ENCODE measurements at places on chromosomes 1 and 21.

GRCh38 chr21:42080788-42081083 lies 9.6 kb downstream of the UMODL1 start:
- no peak for DNase-seq

DNA sequence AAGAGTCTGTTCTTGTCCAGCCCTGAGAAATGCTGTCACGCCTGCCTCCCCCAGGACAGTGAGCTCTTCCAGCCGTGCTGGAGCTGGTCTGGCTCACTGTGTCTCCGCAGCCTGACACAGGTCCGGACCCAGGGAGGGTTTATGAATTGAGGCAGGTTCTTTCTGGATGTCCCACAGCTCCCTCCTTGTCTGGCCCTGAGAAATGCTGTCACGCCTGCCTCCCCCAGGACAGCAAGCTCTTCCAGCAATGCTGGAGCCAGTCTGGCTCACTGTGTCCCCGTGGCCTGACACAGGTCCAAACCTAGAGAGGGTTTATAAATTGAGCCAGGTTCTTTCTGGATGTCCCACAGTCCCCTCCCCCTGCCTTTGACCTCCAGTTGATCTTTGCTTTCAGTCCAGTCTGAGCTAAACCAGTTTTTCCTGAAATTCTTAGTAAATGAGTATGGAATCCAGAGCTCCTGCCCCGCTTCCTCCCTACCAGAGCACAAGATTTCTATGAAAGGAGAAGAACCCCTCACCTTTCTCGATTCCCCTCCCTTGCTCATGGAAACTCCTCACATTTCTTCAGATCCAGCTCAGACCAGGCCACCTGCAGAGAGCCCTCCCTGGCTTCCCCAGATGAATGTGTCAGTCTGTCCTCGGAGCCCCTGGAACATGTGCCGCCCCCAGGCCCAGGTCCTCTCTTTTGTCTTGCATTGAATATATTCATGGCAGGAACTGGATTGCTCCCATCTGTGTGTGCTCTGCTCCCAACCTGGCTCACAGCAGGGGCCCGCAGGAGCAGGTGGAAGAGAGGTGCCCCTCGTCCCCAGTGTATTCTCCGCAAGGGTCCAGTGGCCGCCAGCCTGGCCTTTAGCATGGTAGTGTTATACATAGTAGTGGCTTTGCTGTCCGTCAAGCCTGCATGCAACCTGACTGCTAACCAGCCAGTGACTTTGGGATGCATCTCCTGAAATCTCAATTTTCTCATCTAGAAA lies 116.3 kb downstream of the EPHB2 start:
- no peak for DNase-seq

GRCh38 chr1:107704911-107705310 lies 260.1 kb downstream of the VAV3 start:
- no peak for DNase-seq

- DNase-seq = no peak
These were observed 1.2 kb upstream of the H6PD start for GRCh38 chr1:9233241-9233941.

DNA sequence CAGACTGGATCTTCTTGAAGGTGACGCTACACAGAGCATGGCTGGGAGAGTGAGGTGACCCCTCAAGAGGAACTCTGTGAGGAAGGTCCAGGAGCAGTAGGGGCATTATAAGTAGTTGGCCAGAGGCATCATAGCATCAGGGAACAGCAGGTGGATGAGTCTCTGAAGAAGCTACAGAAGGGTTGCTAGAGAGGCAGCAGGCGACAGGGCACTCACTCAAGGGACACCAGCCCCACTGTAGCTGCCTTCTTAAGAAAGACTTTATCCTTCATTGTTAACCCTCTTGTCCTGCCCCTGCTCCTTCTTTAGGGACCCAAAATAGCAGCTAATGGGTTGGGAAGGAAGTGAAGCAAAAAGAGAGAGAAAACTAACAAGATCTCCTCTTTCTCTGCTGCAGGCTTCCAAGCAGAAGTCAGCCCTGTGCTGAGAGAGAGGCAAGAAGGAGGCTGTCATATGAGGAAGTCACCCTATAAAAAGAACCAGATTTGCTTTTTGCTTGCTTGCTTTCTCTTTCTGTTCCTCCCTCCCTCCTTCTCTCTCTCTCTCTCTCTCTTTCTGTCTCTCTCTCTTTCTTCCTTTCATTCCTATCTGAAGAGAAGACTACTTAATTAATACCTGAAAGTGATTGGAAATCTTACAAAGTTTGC lies 7.7 kb upstream of the CD5L start:
- DNase-seq = no peak

DNA sequence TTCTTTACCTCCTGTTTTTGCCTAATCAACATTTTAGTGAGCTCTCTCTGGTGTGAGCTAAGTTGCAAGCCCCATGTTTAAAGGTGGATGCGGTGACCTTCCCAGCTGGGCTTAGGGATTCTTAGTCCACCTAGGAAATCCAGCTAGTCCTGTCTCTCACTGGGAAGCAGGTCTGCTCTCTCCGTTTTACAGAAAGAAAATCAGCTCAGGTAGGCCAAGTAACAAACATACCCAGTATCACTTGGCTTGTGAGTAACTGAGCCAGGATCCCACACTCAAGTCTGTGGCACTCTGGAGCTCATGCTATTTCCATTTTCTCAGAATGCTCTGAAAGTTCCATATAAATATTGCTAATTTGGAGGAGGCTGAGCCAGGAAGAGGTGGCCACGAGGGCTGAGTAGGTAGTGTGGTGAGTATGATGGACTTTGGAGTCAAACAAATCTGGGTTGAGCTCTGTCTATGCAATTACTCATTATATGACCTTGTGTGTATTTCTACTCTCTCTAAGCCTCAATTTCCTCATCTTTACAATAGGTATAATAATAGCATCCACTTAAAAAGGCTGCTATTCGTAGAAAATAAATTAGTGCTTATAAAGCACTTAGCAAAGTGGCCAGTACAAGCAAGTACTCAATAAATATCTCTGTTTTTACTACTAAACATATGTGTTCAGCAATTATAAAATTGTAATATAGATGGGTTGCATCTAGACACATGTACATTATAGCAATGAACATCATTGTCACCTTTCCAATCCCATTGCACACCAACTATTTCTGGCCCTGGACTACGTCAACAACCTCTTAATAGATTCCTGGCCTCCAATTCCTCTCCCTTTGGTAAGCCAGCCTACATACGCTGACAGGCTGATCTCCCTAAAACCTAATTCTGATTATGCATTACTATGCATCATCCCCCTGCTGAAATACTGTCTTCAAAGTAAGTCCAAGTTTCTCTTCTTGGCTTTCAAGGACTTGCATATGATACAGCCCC lies 32.7 kb upstream of the DHCR24 start:
- no peak for DNase-seq

GRCh38 chr1:154957091-154957657 lies 1.3 kb upstream of the PBXIP1 start:
- DNase-seq = no peak

GRCh38 chr1:213876531-213876930 lies 111.2 kb upstream of the PROX1 start:
- no peak for DNase-seq

- DNase-seq = no peak
These were observed 359.3 kb downstream of the ADGRL2 start for GRCh38 chr1:82160036-82160435.

DNA sequence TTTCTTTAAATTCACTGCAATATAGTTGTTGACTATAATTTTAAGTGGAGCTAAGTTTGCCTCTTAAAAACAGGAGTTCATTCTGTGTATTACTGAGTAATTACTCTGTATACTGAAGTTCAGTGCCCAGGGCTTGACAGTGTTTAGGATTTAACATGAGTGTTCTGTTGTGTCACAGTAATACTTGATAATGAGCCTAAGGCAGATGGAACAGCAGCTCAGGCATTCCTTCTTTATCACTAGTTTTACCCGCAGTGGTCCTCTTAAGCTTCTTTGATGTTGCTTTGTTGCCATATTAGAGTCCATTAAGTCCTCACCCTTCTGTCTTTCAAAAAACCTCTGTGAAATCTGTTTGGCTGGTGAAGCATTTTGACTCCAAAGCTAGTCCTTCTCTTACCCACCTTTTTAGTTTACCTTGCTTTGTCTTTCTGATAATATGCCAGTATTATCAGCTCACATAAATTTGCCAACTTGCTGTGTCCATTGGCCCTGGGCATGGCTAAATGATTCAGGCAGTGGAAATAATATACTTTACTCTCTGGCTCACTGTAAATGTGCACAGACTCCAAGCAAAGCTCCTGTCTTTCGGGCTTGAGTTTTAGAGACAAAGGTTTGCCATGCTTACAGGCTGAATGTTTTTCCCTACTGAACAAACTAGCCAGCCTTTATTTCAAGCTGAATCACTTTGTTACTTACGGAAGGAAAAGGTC lies 17.7 kb downstream of the HIPK1 start:
- DNase-seq = no peak

GRCh38 chr1:215780139-215780538 lies 213.0 kb downstream of the KCTD3 start:
- no peak for DNase-seq

GRCh38 chr1:41400225-41400624 lies 39.0 kb downstream of the FOXO6 start:
- DNase-seq = no peak

GRCh38 chr1:40974945-40975344 lies 4.6 kb upstream of the CTPS1 start:
- DNase-seq = no peak

GRCh38 chr1:200029822-200030152 lies 2.3 kb downstream of the NR5A2 start:
- no peak for DNase-seq

DNA sequence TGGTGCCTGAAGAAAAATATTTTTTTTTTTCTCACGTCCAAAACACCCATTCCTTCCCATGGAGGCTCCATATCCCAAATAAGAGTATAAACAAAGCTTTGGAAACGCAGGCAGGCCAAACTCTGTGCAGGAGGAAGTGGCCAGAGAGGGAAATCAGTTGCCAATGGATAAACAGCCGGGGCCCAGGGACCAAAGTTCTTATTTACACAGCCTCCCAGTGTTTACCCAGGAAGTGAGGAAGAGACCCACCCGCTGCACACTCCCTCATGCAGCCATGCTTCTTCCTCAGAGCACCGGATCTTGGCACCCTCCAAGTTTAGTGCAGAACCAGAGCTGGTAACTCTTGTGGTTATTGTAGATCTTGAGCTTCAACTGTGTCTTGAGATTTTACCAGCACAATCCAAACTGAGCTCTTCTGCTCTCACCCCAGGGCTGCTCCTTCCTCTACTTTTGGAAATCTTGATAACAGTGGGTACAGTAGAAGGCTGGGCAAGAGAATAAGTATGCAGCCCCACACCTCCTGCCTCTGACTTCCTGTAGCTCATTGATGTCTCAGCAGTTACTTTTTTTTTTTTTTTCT lies 14.2 kb downstream of the MARCKSL1 start:
- no peak for DNase-seq

DNA sequence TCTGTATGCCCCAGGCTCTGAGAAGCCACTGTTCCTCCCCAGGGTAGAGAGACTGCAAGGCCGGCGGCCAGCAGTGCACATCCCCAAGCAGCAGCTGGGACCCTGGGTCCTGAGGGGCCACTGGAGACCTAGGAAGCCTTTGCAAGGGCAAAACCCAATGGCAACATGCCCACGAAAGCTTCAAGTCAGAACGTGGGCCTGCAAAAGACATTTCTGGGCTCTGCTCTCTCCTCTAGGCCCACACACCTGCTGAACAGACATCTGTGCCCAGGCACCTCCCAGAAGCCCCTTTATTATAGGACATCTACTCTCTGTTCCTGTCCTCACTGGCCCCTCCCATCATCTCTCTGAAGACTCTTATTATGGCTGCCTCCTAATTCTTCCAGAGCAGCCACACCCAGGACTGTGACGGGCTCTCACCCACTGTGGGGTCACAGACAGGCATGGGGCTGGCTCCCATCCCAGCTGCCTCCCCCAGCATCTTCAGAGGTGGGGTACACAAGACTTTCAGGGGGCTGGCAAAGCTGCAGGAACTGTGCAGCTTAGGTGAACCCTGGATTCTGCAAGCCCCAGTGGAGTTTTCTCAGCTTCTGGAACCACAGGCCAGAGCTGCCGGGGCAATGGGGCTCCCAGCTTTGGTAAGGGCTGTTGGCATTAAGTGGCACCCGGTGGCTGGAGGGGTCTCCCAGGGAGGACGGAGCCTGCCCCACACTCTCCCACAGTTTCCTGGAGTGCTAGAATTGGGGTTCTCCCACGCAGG lies 12.6 kb downstream of the TRIM11 start:
- no peak for DNase-seq

GRCh38 chr1:10648689-10649516 lies 147.5 kb downstream of the CASZ1 start:
- no peak for DNase-seq

GRCh38 chr1:162080472-162081015 lies 11.1 kb downstream of the NOS1AP start:
- no peak for DNase-seq

- DNase-seq = no peak
These were observed 43.3 kb upstream of the TSNAX start for GRCh38 chr1:231485029-231485784.

DNA sequence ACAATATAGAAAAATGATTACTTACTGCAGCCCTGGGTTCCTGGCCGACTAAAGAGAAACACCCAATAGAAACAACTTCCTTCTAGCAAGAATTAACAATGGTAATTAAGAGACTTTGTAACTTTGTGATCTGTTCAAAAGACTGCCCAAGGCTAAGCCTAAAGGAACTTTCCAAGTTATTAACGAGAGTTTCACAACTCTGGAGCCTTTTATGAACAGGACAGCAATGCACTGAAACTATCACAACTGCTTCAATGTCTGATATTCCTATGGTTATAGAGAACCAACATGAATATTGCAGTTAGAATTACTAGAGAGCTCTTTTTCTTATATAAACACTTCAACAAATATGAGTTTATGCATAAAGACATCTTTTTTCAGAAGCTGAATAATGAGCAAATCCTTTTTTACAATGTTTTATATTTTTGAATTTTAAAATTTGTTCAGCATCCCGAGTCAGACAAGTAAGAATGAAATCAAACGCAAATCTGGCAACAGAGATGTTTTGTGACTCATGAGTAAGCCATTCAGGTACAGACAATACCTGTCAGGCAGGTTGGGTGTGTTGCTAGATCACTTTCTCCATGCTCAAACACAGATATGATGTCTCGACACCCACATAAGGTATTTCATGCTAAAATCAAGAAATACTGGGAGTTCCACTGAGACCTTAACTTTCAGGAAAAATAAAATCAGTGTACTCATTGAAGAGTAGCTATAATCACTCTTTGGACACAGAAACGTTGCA lies 22.2 kb upstream of the KCNJ15 start:
- DNase-seq = no peak

- no peak for DNase-seq
These were observed 86.1 kb downstream of the PTGER3 start for GRCh38 chr1:70961374-70961975.

DNA sequence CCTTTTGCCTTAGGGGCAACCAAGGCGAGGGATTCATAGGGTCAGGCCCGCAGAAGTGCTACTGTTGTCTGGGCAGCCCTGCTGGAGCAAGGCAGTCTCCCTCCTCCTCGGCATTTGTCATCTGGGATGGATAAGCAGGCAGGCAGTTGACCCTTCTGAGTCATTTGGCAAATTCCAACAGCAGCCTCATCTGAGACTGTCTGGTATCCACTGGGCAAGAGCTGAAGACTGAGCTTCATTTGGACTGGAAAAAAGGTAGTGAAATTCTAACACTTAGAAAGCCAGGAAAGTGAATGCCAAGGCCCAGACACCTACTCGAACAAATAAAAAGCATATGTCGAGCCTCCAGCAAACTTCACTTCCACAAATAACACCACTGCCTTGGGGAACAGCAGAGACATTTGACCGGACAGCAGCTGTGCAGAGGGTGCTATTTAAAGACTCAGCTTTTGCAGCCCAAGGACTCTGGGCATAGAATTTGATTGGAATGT lies 4.0 kb upstream of the ZBTB40 start:
- no peak for DNase-seq
